ENCODE measurements at places on chromosomes 3 and 15.

DNA sequence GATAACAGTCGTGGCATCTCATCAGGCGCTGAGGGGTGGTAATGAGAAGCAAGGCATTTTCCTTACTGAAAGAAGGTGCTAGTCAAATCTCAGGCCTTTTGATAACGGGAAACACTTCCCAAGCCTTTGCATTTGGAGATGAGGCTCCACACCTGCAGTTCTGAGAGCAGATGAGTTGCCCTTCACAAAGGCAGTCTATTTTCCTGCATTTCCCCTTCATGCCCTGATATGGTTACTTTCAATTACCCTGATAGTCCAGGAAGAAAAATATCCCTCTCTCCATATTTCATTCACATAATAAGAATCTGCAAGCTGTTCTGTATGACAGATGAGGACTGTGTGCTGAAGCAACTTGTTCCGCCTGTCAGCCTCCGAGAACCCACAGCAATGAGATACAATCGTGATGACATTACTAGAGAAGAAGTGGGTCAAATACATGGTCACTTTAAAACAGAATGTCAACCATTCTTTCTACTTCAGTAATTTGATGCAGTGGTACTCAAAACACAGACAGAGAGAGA, 25.0 kb downstream of the FHIT start:
- DNase-seq = no peak

DNA sequence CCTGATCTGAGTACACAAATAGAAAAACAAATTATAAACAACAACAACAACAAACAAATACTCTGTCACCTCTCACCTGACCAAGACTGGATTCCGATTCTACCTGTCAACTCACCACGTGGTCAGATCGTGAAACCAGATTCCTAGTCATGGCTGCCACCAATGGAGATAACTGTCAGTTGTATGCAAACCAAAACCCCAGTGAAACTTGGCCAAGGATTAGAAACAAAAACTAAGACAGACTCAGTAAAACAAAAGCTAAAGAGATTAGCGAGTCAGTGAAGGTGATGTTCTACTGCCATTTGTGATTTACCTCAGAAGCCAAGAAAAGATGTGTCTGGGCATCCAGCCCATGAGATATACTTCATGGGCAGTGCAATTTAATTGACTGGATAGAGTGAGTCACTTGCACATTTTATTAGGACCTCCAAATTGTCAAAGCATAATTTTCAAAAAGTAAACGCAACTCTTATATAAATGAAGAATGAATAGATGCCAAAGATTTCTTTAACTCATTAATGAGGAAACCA, 31.1 kb downstream of the PHLDB2 start:
- DNase-seq = no peak

DNA sequence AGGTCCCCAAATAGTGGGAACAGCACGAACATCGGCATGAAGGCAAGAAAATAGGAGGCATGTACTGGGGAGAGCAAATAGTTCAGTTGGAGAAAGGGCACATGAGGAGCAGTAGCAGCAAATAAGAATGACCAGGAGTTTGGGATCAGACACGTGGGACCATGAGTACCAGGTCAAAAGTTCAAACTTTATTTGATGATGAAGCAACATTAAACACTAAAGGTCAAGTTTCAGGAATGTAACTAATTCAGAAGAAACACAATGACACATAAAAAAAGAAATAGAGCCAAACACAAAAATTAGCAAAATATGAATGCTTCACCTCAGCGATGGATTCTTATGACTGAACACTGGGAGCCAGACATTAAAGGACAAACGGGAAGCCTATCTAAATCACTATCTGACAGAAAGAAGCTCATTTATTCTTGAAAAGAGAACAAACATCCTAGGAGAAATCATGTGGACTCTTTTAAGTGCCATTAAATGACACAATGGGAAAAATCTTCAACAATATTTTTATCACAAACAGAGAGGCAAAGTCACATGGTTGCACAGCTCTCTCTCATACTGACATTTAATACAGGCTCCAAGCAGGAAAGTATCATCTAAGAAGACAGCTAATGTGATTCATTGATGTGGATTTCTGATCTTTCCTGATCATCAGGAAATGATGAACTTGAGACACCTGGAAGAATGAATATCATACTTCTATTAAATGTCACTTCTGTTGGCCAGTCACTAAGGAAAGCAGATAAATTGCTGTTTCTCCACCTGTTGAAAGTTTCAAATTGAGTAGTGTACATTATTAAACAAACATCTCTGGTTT, 216.9 kb upstream of the THBS1 start:
- DNase-seq = no peak

DNA sequence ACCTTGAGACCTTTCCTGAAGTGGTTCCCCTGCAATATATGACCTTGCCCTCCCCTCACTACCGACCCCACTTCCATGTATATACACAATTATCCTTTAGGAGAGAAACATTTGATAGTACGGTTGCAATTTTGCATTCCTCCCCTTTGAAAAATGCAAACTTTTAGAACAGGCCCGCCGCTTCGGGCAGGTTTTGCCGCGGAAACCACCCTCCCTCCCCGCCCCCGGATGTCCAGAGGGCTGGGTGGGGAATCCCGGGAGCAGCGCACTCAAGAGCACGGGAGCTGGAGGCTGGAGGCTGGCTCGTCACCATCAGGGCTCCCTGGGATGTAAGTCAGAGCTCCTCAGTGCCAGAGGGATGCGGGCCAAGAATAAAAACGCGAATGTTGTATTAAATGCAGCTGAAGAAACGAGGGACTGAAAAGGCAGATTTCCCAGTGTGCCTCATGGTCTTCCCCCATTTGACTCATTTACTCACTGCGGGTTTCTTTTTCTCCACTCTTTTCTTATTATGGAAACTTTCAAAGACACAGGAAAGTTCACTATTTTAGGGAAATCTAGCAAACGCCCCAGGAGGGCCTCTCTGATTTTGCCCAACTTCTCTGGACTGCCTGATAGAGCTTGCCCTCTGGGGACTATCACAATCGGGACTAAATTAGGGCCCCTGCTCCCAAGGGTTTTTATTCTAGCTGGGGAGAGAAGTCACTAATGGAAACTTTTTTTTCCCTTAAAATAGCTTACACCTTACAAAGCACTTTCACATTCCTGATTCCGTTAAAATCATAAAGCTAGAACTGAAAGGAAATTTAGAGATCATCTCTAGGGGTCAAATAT, 2.9 kb upstream of the USP3 start:
- DNase-seq = peak; percentile 56

- DNase-seq = peak; percentile 6
Observed at GRCh38 chr3:142844339-142844977, 44.4 kb downstream of the PCOLCE2 start.

DNA sequence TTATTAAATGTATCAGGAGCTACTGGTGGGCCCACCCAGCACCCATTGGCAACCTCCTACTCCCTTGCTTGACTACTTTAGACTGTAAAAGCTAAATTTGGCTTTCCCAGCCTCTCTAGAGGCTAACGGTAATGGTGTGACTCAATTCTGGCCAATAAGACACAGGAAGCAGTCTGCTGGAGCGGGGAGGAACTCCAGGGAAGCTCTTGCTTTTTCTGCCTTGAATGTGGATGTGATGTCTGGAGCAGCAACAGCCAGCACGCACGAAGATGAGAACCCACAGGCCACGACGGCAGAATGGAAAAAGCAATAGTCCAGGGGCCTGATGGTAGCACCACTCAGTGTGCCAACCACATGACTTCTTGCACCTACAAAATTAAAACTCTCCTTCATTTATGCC, 39.9 kb downstream of the RAB6B start:
- no peak for DNase-seq

DNA sequence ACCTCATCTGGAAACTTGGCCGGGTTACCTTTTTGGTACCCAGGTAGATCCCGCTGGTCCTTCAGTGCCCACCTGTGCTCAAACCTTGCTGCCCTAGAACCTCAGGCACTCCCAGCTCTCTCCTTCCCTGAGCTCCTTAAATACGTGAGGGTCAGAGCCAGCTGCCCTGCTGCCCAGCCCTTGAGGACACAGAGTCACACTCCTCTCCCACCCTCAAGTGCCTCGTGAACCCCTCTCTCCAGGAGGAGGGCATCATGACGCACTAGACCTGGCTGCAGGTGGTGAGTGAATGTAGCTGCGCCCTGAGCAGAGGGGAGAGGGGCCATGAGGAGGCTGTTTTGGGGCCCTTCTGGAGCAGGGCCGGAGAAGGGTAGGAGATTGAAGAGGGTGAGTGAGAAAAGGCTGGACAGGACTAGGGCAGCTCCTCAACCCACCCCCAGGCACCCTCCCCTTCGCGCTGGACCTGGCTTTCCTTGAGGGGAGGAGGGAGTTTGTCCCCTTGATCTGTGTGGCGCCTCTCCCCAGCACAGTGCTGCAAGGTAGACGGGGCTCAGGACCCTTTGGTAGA, 941 bp downstream of the SLC12A8 start:
- no peak for DNase-seq

DNA sequence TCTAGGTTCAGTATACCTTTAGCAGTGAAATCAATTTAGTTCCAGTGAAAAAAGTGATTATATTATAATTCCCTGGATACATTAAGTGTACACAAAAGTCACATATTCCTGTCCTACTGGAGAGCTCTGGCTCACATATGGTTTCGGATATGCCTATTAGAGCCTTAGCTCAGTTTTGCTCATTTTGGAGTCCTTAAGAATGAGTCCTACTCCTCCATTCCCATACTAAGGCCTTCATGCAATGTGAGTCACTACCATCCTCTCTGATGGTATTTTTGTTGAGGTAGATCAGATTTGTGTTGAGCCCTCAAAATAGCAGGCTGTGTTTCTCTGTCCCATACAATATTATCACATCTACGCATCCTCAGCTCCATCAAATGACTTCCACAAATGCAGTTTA, 294.2 kb upstream of the COL8A1 start:
- no peak for DNase-seq

- no peak for DNase-seq
Observed at GRCh38 chr3:186044427-186044826, 64.5 kb downstream of the ETV5 start.

- no peak for DNase-seq
Observed at GRCh38 chr15:39447346-39447745, 133.5 kb upstream of the THBS1 start.

DNA sequence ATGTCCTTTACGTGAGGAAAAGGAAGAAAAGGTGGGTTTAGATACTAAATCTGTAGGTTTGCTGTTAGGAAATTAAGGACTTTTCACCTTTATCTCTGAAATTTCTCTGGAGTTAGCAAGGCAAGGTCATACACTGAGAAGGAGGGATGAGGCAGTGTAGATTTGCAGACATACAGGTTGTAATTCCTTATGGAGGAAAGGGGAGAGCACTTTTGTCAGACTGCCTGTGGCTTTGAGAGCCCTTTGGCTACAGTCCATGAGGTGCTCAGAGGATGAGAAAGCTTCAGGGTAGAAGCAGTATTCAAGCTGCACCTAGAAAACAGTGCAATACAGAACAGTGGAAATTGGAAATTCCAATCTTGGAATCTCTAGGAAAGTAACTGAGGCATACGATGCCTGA, 8.3 kb downstream of the RPL14 start:
- no peak for DNase-seq

DNA sequence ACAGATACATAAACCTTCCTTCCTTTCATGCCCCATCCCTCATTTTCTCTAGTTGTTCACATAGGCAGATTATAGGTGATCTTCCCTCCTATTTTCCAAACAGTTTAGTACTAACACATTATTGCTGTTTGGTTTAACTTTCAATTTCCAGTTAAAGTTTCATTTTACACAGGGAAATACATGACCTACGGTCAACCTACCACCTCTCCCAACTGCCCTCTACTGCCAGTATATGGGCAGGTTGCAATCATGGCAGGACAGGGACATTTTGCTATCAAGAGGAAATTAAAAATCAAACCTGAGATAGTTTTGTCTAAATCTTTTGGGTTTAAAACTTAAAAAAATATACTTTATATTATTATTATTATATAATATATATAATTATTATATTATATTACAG, 26.1 kb upstream of the TFDP2 start:
- no peak for DNase-seq

DNA sequence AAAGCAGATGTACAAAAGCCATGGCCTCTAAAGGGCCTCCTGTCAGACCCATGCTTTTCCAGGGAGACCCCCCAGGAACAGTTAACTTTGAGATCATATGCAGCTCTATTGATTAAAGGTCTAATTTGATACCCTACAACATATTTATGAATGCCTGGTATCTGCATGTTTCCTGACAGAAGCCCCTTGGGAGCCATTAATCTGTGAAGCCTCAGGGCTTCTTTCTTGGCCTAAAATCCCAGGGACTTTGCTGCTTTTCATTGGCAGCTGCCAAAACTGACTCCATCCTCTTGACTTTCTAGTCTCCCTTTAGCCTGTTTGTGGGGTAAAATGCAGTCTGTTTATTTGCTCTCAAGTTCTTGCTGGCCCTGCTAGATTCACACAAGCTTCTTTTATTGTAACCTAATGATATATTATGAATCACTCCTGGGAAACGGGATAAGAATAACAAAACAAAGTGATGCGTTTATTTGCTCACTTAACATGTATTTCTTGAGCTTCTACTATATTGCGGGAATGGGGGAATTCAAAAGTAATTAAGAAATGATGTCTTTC, 257.0 kb downstream of the LSAMP start:
- no peak for DNase-seq

GRCh38 chr3:1506090-1506489, 413.3 kb downstream of the CNTN6 start:
- DNase-seq = no peak

GRCh38 chr15:63984331-63984730, 62.0 kb downstream of the DAPK2 start:
- DNase-seq = no peak

DNA sequence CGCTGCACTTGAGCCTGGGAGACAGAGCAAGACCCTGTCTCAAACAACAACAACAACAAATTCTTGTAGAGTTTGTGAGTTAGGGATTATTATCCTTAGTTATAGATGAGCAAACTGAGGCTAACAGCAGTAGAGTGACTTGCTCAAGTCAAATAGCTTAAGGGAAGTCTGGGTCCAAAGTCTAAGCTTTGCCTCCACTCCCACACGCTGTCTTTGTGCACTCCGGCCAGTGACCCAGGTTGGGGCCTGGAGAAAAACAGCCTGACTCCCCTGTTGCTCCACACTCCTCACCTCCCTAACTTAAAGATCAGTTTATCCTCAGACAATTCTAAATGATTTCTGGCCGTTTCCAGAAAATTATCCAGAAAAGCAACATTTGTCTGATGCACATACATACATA, 9.2 kb upstream of the SIN3A start:
- no peak for DNase-seq

- no peak for DNase-seq
Observed at GRCh38 chr15:69940441-69941300, 157.0 kb downstream of the TLE3 start.

DNA sequence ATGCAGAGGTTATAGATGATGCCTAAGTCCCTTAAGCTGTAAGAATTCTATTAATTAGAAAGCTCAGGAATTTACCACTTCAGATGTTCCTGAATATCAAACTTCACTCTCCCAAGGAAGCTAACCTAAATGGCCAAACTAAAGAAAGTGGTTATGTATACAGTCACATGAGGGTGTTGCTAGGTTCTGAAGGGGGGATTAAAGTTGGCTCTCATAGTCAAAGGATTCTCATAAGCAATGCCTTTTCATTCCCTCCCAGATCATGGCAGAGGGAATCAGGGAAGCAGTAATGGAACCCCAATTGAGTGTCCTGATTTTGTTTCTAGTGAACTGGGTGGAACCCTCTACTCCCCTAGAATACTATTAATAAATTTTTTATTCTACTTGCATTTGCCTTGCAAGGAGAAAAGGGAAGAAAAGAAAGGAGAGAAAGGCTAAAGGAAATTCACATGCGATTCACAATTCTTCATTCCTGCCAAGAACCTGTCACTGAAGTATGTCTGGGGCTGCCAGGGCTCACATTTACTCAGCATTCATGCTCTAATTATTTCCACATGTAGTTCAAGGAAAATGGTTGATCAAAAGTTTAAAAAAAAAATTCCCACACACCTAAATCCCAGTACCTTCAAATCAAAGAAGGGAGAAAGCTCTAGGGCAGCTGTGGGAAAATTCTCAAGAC, 25.1 kb downstream of the FSTL1 start:
- DNase-seq = no peak
